ENCODE measurements at places on chromosomes 1 and 21.

DNA sequence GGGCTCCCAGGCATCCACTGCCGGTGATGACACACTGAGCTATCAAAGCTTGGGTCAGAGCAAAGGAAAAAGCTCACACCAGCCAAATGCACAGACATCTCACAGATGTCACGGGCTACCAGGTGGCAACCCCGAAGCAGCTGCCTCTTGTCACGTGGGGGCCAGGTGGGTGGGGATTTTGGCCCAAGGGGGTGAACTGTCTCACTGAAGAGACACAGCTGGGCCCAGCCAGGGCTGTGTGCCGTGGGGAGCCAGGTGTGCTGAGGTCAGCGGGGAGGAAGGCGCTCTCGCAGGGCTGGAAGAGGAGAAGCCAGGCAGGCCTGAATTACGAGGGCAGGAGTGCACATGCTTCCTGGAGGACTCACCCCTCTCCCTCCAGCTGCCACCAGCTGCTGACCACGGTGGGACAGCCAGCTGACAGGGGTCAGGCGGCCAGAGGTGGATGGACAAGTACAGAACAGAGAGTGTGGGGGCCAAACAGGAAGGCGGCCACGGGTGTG, 32.4 kb downstream of the KCNN3 start:
- DNase-seq: no peak

DNA sequence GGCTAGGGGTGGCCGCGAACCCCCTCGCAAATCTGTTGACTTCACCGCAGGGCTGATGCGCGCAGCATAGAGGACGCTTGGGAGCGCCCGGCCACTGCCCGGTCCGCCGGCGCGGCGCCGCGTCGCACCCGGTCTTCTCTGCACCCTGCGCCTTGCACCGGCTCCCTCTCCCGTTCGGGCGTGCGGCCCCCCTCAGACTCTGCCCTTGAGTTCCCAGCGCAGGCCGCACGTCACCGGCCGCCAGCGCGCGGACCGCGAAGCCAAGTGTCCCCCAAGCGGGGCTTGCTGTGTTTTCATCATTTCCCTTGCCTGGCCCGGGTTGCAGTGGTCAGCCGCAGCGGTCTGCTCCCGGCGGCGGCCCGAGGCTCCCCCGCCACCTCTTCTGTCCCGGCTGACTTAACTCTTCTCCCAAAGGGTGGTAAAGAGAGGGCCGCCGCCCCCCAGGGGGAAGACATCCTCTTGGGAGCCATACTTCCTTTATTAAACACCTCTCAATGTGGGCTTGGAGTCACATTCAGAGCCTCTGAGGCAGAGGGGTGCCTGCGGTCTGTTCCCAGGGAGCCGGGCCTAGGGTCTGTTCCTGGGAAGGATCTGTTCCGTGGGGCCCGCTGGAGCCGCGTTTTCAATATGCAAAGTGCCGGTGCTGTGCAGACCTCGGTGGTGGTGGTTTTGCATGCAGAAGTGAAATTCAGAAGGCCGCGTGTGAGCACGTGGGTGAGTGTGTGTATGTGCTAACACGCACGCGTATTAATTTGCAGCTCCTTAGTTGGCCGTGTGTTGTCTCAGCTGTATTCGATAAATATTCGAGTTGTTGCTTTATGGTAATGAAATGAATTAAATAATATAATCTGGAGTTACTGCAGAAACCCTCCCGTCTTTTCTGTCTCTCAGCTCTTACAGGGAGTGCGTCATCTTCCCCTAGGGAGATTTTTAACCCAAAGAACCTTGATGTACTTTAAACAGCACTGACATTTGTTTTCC, 17.6 kb downstream of the PBX1 start:
- DNase-seq: no peak

- DNase-seq: no peak
Observed at GRCh38 chr1:223752721-223753515, 40.6 kb downstream of the CAPN2 start.

DNA sequence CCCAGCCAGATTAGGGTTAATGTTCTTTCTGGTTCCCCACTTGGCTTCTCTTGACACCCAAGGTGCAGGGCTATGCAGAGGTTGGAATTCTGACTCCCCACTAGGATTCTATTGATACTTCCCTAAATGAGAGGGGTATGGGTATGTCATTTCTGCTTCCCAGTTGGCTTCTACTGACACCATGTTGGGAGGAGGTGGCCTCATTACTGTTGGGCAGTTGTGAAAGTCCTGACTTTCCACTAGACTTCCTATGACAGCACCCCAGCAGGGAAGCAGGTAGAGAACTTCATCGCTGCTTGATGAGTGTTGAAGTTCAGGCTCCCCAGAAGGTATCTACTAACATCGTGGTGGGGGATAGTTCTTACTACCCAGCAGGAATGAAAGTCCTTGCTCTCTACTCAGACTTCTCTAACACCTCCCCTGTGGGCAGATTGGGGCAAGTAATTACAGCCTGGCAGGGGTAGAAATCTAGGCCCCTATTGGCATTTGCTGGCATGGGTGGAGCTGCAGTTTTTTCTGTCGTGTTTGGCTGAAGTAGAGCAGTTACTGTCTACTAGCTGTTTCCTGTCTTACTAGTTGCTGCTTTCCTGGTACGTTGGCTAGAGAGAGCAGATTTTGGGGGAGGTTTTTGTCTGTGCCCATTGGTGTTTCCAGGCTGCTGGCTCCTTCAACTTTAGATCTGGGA, 41.5 kb downstream of the ZYG11B start:
- no peak for DNase-seq

GRCh38 chr21:27157097-27157496, 190.2 kb upstream of the ADAMTS5 start:
- DNase-seq: no peak

GRCh38 chr21:44895859-44896258, 22.4 kb upstream of the PTTG1IP start:
- no peak for DNase-seq

All from stimulated activated CD8-positive, alpha-beta memory T cell treated with anti-CD3 and anti-CD28 coated beads, Interleukin-7, amount 100 ng/mL, for 24 hours (primary cell).